ENCODE measurements at places on chromosomes 2 and 18.
A peak's percentile ranks its signal among the peaks of the same experiment; 100 is the strongest.

- DNase-seq: peak; percentile 56
Observed at GRCh38 chr18:37476182-37476581, 89.4 kb downstream of the CELF4 start.

DNA sequence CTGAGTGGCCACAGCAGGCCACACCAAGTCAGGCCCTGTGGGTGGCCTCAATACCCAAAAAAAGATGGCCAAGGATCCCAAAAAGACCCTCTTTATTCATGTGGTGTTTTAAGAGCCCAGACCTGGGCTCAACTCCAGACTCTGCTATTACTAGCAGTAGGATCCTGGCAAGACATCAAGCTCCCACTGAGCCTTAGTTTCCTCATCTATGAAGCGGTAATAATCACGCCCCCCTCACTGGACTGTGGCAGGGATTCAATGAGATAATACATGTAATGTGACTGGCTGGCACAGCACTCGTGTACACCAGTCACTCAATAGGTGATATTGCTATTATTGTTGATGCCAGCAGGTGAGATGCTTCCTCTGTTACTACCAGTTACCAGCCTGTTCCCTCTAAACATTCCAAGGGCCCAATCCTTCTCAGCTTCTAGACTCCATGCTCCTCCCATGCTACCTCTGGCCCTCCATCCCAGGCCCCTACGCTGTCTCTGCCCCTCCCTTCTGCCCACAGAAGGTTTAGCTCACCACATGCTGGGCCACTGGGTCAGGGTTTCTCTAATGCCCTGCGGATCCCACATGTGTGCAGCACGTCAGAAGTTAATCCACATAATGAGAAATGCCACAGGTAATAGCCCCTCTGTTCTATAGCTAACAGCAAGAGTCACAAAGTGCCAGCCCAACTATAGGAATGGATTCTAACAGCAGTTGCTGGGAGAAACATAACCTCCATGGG lies 51.2 kb downstream of the SLC4A5 start:
- DNase-seq: no peak

DNA sequence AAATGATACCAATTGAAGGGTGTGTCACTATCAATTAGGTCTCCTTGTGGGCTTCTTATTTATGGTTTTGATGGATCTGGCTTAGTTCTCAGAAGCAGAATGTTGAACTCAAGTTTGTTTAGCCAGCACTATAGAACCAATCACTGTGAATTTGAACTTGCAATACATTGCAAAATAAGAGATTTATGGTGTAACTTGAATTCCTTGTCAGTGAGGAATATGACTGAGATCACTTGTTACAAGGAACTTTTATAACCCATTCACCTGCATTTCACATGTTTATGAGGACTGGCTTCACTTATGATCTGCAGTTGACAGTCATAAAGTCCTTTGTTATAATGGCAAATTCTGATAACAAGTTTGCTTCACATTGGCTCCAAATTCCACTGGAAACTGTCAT lies 9.8 kb downstream of the GATA6 start:
- DNase-seq: no peak

DNA sequence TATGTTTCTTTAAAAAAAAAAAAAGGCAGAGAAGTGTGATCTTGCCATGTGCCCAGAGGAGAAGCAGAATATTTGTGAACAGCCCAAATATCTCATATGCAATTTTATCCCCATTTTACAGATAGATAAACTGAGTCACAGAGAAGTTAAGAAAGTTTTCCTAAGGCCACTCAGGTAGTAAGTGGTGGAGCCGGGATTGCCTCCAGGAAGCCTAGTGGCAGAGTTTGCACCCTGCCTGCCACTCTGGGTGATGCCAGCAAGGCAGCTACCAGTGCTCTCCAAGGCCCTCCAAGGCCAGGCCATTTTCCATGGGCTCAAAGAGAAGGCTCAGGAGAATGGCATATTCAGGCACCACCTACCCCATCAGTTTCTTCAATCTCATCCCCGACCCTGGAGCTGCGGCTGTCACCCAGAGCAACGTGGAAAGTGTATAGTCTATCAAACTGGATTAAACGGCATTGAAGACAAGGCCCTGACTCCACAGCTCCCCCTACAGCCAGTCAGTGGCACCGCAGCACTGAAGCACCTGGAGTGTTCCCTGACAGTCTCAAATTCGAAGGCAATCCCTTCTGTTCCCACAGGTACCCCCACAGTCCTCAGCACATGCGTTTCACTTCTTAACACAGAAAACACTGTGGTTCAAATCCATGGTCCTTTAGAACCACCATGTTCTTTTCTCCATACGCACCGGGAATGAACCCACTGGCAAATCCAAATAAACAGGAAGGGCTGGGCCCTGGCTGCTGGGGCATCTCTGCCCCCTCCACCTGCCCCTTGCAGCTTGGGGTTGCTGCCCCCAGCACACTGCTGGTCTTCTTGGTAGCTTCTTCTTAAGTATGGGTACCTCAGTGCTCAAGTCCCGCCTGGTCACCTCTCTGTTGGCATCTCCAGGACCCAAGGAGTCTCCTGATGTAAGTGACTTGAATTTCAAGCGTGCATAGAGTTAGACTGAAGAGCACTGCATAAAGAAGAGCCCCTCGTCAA lies 175.3 kb downstream of the INHBB start:
- DNase-seq: peak; percentile 49

DNA sequence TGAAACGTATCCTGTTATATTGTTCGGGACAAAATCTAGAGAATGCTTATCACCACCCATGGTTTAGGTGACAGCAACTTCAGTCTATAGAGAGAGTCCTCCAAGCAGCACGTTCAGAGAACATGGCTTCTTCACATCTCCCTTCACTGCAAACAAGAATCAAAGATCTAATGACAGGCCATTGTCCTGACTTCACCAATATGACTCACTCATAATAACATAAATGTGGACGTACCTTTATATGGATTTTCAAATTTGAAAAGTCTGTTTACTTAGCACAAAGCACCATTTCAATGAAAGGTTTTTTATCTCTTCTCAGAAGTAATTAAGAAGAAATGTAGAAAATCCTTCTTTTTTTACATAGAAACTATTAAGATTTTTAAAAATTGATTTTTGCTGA lies 46.7 kb downstream of the KLF7 start:
- DNase-seq: no peak

DNA sequence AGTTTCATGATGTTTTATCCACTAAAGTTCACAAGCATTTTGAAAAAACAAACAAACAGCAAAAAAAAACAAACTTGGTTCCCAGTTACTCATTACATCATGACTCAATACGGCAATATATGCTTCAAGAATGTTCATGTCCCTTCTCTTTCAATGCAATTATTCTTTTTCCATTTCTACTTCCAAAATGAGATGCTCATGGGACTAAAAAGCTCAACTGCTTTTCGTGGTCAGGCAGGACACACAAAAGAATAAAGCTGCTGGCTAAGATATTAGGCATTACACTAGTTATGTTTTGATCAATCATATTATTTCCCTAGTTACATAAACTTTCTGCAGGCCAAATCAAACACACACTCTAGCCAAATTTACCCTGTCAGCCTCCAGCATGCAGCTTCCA lies 301.3 kb downstream of the EPHA4 start:
- no peak for DNase-seq

- DNase-seq: no peak
Observed at GRCh38 chr2:175080479-175080878, 75.3 kb upstream of the CHN1 start.

DNA sequence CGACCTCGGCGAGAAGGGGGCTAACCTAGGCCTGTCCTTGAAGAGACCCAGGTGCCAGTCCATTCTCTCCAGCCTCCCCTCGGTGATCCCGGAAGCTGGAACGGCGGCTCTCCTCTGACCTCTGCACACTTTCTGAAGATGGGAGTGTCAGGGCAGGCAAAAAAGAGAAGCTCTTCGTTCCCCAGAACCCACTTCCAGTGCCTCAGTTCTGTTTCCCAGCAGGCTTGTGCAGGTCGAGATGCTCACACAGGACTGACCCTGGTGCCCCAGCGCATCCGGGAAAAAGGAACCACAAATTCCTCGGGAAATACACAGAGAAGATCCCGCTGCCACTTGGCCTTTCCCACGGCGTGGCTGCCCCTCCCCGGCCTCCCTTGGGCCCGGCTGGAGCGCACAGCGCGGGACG lies 681 bp upstream of the PTPN18 start:
- no peak for DNase-seq

DNA sequence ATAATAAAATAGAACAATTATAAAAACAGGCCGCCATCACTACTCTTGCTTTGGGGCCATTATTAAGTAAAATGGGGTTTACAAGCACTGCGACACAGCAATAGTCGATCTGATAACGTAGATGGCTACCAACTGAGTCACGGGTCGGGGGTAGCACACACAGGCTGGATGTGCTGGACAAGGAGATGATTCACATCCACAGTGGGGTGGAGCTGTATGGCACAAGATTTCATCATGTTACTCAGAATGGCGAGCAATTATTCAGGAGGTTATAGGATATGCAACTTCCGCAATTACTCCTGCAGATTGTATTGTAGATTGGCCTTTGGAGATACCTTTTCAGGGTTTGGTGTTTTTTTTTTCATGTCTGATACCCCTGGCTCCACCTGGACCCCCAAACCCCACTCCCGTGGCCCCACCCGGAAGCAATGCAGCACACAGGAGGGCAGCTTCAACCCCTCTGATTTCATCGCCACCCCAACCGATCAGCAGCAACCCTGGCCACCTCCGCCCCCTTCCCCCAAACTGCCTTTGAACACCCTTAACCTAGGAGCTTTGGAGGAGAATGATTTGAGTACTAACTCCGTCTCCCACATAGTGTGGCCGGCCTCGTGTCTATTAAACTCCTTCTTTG lies 21.4 kb upstream of the MLPH start:
- DNase-seq: no peak

GRCh38 chr18:75125382-75126331 lies 83.3 kb downstream of the PTGR3 start:
- no peak for DNase-seq

DNA sequence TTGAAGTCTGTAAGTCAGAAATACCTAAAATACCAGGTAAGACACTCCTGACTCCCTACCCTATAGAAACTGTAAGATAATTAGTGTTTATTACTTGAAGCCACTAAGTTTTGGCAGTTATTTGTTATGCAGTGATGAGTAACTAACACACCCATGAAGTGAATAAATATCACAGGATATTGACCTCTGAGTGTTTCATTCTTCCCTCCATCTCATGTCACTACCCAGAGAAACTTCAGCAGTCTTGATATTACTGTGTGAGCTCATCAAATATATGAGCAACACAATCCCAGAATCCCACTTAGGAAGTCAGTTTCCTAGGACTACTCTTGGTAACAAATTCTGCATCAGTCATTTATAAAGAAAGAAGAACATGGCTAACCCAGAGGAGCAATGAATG lies 529.7 kb downstream of the FBXO15 start:
- no peak for DNase-seq

- no peak for DNase-seq
Observed at GRCh38 chr2:129805899-129806298, 173.6 kb upstream of the RAB6C start.

DNA sequence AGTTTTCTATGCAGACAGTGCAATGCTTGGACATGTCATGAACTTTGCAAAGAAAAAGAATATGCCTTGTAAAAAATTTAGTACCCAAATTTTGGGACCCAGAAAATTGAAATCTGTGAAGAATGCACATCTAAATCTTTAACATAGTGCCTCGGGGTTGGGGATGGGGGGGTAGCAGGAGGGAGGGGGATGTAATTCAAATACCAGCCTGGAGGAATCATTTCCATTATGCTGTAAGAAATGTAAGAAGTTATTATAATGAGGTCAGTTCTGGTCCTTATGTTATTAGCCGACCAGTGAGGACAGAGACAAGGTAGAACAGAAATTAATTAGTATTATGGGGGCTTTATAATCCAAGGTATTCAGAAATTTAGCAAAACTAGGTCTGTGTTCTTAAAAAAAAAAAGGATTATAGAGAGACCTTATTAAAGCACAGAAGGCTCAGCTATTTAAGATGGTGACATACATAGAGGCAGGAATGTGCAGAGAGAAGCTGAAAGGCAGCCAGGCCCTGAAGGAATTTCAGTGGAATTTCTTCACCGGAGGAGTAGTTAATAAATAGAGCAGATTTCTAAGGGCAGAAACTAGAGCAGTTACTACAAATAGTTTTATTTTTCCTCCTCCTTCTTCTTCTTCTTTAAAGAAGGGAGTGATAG lies 89.0 kb upstream of the RBMS1 start:
- DNase-seq: no peak

- no peak for DNase-seq
Observed at GRCh38 chr2:47916412-47916811, 10.1 kb upstream of the FBXO11 start.

- DNase-seq: no peak
Observed at GRCh38 chr2:74183878-74184277, 5.2 kb upstream of the MOB1A start.

- DNase-seq: no peak
Observed at GRCh38 chr2:185608799-185609198, 129.8 kb upstream of the FSIP2 start.

DNA sequence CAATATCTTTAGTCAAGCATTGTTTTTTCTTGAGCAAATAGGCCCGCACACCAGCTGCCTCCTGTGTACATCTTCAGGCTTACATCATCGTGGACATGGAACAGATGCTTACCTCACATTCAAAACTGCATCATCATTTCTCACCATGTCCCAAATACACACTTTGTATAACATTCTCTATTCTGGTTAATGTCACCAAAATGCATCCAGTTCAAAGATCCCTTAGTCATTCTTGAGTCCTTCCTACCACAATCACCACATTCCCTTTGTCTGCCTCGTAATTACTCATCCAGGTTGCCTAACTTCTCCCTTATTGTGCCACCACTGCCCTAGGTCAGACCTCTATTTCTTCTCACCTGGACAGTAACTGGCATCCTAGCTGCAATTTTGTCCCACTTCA lies 373.7 kb upstream of the GALNT5 start:
- no peak for DNase-seq

- no peak for DNase-seq
Observed at GRCh38 chr2:195741191-195741590, 84.2 kb downstream of the SLC39A10 start.

GRCh38 chr2:98378196-98378595 lies 31.9 kb downstream of the CNGA3 start:
- DNase-seq: no peak

DNA sequence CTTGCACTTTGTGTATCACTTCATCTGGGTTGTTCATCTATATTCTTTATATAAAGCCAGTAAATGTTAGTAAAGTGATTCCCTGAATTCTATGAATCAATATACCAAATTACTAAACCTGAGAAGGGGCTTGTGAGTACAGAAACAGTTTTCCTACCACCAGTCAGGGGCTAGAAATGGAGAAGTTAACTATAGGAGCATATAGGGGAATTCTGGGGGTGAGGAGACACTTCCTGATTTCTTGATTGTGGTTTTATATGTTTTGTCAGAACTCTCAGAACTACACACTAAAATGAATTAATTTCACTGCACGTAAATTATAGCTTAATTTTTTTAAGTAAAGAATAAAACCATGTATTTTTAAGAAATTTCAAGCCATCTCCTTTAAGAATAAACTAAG lies 93.7 kb downstream of the SESTD1 start:
- no peak for DNase-seq

DNA sequence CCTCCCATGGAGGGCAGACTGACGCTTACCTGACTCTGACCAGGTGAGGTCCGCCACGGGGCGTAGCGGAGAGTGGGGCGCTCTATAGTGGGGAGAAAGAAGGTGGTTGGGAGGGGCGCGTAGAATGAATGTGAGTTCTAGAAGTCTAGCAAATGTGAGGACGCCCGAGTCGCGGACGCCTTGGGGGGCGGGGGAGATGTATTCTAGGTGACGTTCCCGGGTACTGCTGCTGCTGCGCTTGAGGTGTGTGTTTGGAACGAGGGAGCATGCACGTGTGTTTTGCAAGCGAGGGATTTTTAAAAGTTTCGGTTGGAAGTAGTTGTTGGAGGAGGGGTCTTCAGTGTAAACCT lies 758 bp downstream of the RIF1 start:
- peak; percentile 67 for DNase-seq

- no peak for DNase-seq
Observed at GRCh38 chr18:62531078-62531477, 8.3 kb downstream of the ZCCHC2 start.
